ENCODE measurements at places on chromosomes 5 and 9.

DNA sequence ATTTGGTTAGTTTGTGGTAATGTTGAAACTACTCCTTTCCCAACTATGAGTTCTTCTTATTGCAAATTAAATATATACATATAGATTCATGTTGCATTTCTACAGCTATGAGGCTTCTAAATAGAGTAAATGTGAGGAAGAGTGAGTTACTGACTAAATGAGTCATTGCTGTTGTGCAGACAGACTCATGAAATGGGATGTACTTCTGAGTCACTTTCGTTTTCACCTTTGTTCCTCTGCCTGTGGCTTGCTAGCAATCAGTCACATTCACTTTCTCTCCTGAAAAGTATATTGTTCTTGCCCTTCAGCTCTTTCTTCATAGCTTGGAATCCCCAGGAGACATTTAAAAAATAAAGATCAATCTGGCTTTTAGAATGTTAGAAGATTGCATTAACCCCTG lies 295.5 kb upstream of the SMC2 start:
- no peak for DNase-seq

GRCh38 chr5:61141801-61142200 lies 20.5 kb downstream of the SMIM15 start:
- no peak for DNase-seq

- no peak for DNase-seq
Measured at GRCh38 chr5:135034236-135034962, 371 bp upstream of the PITX1 start.

- DNase-seq = no peak
Measured at GRCh38 chr5:153153086-153153485, 337.4 kb upstream of the GRIA1 start.

DNA sequence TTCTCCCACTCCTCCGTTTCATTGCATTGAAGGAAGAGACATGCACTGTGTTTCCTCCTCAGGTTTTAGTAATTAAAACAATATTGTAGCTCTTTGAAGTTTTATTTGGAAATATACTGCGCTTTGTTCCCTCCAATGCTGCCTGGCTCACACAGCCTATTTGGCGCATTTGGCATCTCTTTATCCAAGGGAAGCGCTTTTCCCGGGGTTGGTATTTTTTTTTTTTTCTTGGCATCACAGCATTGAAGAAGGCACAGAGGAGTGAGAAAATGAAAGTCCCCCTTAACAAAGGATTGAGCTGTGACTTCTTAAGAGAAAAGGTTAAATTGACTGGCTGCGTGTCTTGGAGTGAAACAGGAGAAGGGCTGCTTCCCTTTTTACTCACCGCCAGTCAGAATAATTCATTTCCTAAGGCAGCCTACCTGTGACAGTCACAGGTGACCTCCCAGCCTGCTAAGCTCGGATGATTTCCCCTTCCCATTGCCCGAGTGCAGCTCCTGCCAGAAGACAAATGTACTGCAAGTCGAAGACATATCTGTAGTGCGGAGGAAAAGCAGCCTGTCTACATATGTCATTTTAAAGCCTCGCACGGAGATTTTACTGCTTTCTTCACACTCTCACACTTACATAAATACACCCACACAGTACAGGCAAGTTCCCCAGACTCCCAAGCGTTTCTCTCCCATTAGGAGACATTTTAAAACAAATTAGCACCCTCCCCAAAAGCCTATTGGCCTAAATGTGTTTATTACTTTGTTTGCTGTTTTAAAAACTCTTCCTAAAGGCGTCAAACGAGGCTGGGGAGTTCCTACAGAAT lies 665.5 kb upstream of the ZNF608 start:
- DNase-seq = no peak

DNA sequence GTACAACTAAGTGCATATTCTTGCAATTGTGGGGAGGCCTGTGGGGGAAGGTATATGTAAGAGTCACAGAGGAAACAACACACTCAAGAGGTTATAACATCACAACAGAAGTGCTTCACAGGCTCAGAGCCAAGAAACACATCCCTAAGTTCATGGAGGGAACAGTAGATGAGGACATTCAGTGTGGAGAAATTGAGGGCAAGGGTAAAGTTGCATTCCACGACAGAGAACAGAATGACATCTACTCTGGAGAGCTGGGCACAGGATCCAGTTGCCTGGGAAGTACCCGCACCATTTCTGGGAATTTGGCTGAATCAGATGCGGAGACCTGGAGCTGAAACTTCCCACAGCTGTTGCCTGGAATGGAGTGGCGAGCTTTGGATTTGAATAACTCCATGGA lies 197.2 kb downstream of the NXNL2 start:
- DNase-seq = no peak

- no peak for DNase-seq
Measured at GRCh38 chr9:84966876-84967830, 297.6 kb downstream of the NTRK2 start.

- DNase-seq = no peak
Measured at GRCh38 chr5:126516133-126516532, 78.9 kb downstream of the ALDH7A1 start.

- DNase-seq = no peak
Measured at GRCh38 chr5:123035360-123035917, 1.1 kb downstream of the PPIC start.

- DNase-seq = no peak
Measured at GRCh38 chr5:34600118-34600493, 56.0 kb upstream of the RAI14 start.

DNA sequence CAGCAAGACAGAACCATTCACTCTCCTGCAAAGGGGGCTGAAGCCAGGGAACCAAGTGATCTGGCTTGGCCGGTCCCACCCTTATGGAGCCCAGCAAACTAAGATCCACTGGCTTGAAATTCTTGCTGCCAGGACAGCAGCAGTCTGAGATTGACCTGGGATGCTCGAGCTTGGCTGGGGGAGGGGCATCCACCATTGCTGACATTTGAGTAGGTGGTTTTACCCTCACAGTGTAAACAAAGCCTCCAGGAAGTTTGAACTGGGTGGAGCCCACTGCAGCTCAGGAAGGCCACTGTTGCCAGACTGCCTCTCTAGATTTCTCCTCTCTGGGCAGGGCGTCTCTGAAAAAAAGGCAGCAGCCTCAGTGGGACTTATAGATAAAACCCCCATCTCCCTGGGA lies 60.5 kb downstream of the TNFSF8 start:
- DNase-seq = no peak

DNA sequence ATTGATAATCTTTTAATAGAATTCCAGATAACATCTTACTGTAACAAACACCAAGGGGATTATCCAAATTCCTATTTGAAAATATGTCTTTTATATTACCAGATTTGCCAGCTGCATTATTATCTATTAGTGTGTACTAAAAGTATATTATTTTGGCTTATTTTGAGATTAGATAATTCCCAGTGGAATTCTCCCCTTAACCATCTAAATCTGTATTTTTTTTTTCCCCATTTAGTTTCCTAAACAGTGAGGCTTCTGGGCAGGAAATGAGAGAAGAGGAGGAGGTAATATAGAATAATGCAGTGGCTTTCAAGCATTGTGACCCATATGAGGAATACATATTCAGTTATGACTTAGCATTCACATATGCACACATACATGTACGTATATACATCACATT lies 53.5 kb upstream of the ABL1 start:
- no peak for DNase-seq

DNA sequence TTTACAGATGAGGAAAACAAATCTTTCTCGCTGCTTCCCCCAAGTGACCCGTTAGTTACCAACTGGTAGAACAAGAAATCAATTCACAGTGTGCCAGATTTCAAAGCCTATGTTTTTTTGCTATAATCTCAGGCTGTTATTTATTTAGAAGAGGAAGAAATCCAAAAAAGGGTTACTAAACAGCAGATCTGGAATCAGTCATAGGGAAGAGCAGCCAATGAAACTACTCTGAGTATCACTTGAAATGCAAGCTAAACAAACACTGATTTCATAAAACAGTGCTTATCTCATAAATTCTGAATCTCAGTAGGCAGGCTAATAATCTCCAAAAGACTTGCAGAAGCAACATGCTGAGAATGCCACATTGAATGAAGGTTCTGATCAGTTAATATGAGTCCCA lies 829.5 kb upstream of the ACO1 start:
- no peak for DNase-seq

Measured in activated T-cell treated with anti-CD3 and anti-CD28 coated beads for 1 hour (primary cell).